ENCODE measurements at places on chromosomes 13 and 19.
A peak's percentile ranks its signal among the peaks of the same experiment; 100 is the strongest.

DNA sequence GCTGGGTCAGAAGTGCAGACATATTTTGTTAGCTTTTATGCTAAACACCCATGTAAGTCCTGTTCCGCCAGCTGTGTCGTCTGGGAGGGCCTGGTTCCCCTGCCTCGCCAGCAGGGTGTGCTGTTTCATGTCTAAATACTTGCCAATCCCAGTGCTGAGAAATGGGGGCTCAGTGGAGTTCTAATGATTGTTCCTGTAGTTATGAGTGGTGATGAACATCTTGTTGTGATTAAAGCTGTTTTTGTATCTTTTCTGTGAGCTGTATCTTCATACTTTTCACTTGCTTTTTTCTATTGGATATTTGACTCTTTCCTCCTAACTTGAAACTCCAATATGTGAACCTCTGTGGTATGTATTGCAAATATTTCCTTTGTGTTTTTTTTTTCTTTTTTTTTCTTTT lies 32.7 kb downstream of the KDM4B start:
- peak; percentile 21 for DNase-seq

- DNase-seq = no peak
These were observed 564.1 kb downstream of the DCT start for GRCh38 chr13:93915269-93915809.

DNA sequence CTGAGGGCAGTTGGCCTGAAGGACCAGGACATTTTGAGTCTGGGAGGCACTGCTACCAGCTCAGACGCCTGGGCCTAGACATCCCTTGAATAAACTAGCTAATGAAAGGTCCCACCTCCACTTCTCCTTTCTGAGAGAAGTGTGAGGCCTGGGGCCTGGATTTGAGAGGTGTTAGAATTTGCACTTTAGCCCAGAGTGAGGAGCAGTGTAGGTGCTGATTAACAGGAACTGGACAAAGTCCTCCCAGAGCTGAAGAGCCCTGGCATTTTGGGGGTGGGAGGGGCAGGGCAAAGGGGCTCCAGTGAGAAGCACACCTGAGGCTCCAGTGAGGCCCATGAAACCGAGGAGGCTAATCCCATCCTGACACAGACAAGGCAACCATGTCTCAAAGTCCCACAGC lies 15.2 kb upstream of the SLC1A5 start:
- DNase-seq = no peak

- no peak for DNase-seq
These were observed 30.5 kb upstream of the FAM124A start for GRCh38 chr13:51191743-51192142.

- no peak for DNase-seq
These were observed 1456.1 kb upstream of the MIR17HG start for GRCh38 chr13:89891416-89891815.

DNA sequence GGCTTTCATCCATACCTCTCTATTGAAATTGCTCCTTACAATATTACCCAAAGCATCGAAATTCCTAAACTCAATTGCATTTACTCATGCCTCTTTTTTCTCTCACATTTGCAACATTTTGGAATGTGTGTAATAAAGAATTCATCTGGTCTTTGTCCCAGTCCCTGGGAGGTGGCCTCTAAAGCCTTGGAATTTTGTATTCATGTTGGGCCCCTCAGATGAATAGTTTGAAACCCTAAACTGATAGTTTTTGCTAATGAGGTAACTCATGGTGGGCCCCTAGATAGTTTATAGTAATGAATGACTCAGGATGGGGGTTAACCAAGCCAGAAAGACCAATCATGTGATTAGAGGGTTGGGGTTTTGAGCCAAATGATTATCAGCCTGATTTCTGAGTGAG lies 490.4 kb downstream of the DIAPH3 start:
- DNase-seq = no peak

Measured in CD4-positive, alpha-beta T cell treated with Interleukin-15 for 4 hours (primary cell).